ENCODE measurements at places on chromosomes 7 and 10.

- DNase-seq, result no peak
Measured at GRCh38 chr10:48788554-48788953, 103.9 kb downstream of the WDFY4 start.

DNA sequence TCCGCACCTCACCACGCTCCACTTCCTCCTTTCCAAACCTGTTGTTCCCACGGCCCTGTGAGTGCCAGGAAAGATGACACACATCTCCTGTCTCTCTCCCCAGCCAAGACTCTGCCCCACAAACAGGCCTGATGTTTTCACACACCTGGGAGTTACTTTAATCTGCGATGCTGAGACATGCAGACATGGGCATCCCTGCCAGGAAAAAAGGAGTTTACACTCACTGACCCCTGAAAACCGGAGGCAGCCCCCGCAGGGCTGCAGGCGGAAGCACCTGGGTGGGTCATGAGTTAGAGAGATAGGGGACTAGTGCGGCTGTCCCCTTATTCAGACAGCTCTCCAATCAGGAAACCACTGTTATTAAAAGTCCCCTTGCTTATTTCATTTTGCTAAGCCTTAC lies 106.4 kb upstream of the CARD11 start:
- DNase-seq, result no peak

DNA sequence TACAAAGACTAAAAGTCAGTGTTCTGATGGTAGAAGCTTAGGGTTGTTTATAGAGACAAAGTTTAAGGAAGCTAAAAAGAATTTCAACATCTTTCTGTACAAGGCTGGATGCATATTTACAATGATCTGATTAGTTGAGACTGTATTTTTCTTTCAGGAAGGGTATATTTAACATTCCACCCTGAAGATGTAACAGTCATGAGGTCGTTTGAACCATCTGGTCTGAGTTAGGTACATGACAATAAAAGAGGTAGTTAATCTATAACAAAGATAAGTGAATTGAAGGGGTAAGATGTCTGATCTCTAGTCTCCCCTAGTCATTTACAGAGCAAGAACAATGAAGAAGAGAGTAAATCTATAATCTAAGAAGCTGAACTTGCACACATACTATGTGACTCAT lies 821.2 kb downstream of the CNTNAP2 start:
- DNase-seq, result no peak

DNA sequence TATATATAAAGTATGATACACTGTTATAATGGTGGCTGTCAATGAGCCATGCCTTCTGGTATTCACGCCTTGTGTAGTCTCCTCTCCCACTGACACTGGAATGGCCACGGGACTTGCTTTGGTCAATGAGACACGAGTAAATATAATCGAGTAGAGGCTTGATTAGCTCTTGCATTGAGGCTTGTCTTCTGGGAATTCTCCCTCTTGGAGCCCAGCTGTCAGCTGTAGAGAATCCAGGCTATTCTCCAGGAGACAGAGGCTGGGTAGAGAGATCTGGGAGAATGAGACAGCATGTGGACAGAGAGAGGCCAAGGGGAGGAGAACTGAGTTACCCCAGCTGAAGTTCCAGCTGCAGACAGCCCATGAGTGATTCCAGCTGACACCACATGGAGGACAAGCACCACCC lies 25.2 kb upstream of the PLCE1 start:
- DNase-seq, result no peak

Data from AG10803 (cell line).